ENCODE measurements at places on chromosomes 2 and 18.
A peak's percentile ranks its signal among the peaks of the same experiment; 100 is the strongest.

GRCh38 chr2:197556456-197556855 lies 40.6 kb downstream of the MOB4 start:
- no peak for DNase-seq

- no peak for DNase-seq
Observed at GRCh38 chr18:48937869-48938750, 12.7 kb downstream of the SMAD7 start.

GRCh38 chr2:107303964-107304363 lies 418.0 kb upstream of the ST6GAL2 start:
- DNase-seq: no peak

DNA sequence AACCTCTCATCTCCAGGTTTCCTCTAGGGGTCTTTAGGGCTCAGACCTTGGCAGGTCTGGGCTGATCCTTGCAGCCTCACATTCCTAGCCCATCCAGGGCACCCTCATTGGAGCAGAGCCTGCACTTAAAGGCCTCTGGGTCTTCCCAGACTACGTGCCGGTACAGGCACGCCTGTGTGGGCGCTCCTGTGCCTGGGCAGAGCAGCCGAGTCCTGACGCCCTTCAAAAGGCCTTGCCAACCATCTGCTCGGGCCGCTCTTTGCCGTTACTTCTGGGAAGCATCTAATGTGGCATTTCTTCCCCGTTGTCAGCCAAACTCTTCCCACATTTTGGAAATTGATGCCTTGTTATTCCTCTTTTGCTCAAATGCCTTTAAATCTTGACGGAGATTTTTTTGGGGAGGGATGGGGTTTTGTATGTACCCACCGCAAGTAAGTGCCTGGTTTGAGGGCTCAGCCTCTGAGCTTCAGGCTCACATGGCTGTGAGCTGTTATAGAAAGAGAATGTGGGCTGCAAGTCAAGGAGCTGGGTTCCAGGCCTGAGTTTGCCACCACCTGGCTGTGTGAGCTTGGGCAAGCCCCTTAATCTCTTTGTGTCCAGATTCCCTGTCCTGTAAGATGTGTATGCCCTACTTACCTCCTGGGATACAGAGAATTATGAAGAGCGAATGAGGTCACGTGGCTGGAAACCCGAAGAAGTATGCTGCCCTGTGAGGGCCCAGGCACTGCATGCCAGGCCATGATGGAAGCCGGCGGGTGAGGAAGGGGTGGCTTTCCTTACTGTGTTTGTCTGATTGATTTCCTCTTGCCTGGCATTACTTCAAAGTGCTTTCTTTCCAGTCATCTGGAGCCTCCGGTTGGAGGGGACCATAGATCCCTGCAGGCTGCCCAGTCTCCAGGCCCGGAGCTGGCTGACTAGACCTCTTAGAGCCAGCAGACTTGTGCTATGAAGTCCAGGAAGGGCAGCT lies 20.6 kb downstream of the EHD3 start:
- no peak for DNase-seq

GRCh38 chr18:13672657-13673056 lies 53.7 kb downstream of the FAM210A start:
- no peak for DNase-seq

- DNase-seq: no peak
Observed at GRCh38 chr2:157441072-157441454, 2.8 kb downstream of the CYTIP start.

- no peak for DNase-seq
Observed at GRCh38 chr2:68463287-68463877, 3.7 kb downstream of the FBXO48 start.

DNA sequence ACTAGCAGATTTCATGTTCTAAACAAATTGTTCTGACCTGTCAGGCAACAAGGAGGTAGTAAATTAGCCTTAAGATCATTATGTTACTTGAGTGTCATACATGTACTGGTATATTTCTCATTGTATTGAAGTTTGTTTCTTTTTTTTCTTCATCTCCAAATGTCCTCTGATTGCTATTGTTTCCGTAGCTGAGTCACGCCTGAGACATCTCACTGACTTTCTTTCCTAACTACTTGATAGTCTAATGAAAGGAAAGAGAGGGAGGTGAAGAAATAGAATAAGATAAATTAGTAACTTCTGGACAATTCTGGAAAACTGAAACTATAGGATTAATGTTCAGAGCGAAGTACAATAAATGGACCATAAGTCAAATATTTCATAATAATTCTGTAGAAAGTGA lies 1049.9 kb downstream of the TSN start:
- no peak for DNase-seq

- DNase-seq: no peak
Observed at GRCh38 chr2:228860601-228861285, 410.3 kb downstream of the PID1 start.

- DNase-seq: no peak
Observed at GRCh38 chr2:118473846-118474540, 373.5 kb downstream of the EN1 start.

GRCh38 chr2:196967116-196967515 lies 40.6 kb upstream of the PGAP1 start:
- DNase-seq: no peak

- no peak for DNase-seq
Observed at GRCh38 chr2:164009756-164010337, 274.0 kb upstream of the FIGN start.

- DNase-seq: no peak
Observed at GRCh38 chr2:215003001-215003400, 135.4 kb downstream of the ABCA12 start.

DNA sequence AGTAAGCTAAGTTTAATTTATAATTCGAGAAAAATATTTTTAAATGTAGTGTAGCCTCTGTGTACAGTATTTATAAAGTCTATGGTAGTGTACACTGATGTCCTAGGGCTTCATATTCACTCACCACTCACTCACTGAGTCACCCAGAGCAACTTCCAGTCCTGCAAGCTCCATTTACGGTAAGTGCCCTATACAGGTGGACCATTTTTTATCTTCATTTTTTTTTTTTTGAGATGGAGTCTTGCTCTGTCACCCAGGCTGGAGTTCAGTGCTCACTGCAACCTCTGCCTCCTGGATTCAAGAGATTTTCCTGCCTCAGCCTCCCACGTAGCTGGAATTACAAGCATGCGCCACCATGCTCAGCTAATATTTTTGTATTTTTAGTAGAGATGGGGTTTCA lies 104.2 kb downstream of the PDCL3 start:
- DNase-seq: no peak

- DNase-seq: no peak
Observed at GRCh38 chr2:105887256-105887655, 142.5 kb downstream of the NCK2 start.

- DNase-seq: no peak
Observed at GRCh38 chr2:120885749-120886148, 150.1 kb downstream of the GLI2 start.

DNA sequence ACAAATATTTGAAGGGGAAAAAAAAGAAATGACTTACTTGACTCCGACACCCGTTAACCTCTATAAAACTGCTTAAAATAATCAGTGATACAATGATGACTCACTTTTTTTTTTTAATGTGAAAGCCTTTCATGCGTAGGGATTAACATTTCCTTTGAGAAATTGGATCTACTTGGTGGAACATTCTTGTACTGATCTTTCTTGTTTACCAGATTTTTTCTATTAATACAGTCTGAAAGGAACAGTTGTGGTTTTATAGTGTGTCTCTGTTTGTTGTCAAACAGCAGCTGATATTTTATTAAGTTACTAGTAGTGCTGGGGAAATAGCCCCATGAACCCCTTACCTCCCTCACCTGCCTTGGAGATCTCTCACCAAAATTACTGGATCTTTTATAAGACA lies 40.2 kb upstream of the NEB start:
- no peak for DNase-seq

DNA sequence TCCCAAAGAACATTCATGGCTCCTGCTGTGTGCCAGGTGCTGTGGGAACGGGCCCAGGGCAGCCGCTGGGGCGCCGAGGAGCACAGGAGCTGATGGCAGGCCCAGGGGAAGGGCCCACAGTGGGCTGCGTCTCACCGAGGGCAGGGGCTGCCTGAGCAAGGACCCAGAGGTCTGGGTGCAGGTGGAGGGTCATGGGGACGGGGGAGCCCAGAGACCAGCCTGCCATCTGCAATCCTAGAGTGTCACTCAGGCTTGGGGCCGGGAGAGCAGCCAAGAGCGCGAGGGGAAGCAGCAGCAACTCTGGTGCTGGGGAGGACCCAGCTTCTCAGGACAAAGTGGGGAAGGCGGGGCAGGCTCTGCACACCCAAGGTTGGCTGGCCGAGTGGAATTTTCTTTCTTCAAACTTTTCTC lies 207.4 kb downstream of the HDAC4 start:
- DNase-seq: no peak

DNA sequence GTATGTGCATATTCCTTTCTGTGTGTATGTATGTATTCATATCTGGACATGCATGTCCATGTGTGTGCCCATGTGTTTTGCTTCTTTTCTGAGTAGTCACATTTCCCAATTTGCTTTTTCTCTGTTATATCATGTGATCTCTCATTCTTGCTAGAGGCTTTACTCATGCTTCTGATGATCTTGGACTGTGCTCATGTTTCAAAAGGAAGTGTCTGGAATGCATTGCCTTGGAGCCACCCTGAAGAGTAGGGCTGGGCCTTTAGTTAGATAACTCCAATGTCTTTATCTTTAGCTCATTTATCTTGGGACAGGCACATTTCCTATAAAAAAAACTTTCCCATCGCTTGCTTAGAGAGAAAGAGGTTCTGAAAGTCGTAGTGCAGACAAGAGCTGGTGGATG lies 859.2 kb downstream of the CNTNAP5 start:
- DNase-seq: no peak

- peak; percentile 27 for DNase-seq
Observed at GRCh38 chr2:74461187-74462053, 3.2 kb downstream of the WBP1 start.

DNA sequence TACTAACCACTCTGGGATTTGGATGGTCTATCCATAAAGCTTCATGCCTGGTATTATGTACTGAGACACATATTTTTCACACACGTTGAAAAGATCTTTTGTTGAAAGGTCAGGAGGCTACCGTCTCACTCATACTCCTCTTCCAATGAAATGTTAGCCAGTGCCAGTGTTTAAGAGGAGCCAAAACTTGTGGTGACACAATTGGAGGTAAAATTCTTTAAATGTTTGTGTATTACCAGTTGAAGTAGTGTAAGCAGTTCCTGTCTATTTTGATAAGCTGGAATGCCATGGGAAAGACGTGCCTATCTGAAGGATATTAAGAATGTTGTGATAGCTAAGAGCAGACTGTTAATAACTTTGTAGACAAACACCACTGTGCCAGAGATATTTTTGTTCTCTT lies 32.1 kb downstream of the MARCHF7 start:
- DNase-seq: no peak

DNA sequence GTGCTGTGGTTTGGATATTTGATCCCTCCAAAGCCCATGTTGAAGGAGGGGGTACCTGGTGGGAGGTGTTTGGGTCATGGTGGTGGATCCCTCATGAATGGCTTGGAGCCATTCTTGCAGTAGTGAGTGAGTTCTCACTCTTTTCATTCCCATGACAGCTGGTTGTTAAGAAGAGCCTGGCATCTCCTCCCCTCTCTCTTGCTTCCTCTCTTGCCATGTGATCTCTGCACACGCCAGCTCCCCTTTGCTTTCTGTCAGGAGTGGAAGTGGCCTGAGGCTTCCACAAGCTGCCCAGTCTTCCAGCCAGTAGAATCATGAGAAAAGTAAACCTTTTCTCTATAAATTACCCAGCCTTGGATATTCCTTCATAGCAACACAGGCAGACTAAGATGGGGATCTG lies 8.6 kb downstream of the ADD2 start:
- DNase-seq: no peak

GRCh38 chr18:38116716-38117115 lies 551.1 kb upstream of the CELF4 start:
- DNase-seq: no peak

DNA sequence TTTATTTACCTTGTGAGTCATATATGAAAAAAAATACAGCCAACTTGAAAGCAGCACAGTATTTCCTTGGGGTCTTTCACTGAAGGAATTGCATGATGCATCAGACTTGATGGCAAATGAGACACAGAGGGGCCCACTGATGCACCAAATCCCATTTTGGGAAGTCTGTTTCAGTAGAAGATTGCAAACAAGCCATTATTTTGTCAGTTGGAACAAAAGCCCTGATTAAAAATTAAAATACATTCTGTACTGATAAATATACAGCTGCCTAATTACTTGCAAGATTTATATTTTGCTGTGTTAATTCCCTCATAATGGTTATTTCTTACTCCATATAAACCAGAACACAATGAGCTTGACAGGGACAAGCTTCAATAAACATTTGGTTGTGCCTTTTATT lies 370.4 kb downstream of the SUCLG1 start:
- no peak for DNase-seq

DNA sequence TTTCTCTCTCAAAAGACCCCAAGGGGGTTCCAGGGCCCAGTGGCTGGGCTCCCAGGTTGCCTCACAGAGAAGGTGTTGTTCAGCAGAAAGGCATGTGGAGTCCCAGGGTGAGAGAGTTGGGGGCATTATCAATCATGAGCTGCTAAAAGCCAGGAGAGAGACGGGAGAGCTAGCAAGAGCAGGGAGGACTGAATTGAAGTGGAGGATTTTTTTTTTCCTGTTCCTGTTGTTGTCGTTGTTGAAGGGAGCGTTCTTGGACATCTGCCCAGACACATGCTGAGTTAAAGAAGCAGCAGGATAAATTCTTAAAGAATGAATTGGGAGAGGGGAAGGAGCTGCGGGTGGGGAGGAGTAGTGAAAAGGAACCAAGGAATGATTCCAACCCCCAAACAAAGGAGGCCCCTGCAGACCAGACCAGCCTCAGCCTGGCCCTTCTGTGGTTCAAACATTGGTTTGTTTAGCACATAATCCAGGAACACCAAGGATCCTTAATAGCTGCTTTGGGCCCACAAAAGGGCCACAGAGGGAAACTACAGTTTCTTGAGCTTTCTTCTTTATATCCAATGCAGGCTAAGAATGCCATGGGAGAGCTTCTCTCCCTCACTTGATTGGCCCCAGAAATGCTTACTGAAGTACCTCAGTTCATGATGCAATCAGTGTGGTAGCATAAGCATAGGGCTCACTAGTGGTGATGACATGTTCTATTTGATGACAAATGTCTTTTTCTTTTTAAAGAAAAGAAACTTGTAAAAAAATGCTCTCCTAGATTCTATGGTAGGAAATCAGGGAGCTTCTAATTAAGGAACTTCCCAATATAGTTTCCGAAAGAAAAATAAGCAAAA lies 146.0 kb downstream of the SETBP1 start:
- no peak for DNase-seq

Measured in stimulated activated CD4-positive, alpha-beta T cell treated with anti-CD3 and anti-CD28 coated beads, Interleukin-15, amount 100 ng/mL, for 24 hours (primary cell).